Stimulated activated CD4-positive, alpha-beta T cell treated with anti-CD3 and anti-CD28 coated beads, Interleukin-2, amount 100 ng/mL, for 48 hours (primary cell): ENCODE measurements at places on chromosomes 1 and 21.

DNA sequence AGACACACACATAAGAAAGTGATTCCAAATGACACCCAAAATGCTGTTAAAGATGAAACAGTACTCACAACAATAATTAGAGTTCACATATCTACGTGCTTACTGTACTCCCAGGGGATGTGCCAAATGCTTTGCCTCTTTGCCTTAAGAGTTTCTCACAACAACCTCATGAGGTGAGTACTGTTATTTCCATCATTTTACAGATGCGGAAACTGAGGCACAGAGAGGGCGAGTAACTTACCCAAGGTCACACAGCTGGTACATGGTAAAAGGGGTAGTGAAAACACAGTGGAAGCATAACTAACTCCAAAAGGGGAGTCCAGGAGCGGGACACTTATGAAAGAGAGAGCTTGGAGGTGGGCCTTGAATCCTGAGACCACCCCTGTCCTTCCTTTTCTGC, 171.8 kb downstream of the ACTL8 start:
- no peak for DNase-seq

- no peak for DNase-seq
Measured at GRCh38 chr1:42952303-42953001, 6.2 kb downstream of the SLC2A1 start.

DNA sequence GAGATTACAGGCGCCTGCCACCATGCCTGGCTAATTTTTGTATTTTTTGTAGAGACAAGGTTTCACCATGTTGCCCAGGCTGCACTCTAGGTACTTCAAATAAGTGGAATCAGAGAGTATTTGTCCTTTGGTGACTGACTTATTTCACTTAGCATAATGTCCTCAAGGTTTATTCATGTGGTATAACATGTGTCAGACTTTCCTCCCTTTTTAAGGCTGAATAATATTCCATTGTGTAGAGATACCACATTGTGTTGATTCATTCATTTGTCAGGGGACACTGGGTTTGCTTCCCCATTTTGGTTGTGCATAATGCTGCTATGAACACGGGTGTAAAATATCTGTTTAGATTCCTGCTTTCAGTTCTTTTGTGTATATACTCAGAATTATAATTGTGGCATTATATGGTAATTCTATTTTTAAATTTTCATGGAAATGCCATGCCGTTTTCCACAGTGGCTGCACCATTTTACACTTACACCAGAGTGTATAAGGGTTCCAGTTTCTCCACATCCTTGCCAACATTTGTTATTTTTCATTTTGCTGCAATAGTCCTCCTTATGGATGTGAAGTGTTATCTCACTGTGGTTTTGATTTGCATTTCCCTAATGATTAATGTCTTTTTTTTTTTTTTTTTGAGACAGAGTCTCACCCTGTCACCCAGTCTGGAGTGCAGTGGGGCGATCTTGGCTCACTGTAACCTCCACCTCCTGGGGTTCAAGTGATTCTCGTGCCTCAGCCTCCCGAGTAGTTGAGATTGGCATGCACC, 35.1 kb downstream of the IL6R start:
- DNase-seq = no peak

DNA sequence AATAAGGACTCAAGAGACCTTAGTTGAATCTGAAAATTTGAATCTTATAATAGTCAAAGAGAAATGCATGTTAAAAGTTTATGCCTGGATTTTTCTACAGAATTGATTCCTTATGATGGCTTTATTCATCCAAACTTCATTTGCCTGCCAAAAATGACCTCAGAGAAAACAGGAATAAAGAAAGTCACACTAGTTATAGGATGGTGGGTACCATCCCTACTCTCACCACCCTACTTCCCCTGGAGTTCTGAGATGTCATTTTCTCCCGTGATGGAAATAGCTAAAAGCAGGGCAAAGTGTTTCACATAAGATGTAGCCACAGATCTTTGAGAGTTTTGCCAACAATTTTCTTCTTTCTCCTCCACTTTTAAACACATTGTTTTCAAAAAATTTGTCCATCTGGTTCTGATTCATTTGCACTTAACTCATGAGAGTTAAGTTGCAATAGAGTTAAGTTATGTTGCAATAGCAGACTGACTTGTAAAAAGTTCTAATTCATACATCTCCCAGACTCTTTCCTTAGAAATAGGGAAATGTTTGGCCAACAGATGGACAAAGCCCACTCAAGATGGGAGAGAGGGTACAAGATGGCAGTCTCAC, 384.6 kb downstream of the PLPP3 start:
- DNase-seq = no peak

GRCh38 chr1:84538599-84538998, 32.2 kb upstream of the GNG5 start:
- DNase-seq = no peak

- no peak for DNase-seq
Measured at GRCh38 chr1:235958021-235958420, 91.3 kb upstream of the LYST start.

- no peak for DNase-seq
Measured at GRCh38 chr1:1430114-1430982, 5.1 kb upstream of the VWA1 start.

DNA sequence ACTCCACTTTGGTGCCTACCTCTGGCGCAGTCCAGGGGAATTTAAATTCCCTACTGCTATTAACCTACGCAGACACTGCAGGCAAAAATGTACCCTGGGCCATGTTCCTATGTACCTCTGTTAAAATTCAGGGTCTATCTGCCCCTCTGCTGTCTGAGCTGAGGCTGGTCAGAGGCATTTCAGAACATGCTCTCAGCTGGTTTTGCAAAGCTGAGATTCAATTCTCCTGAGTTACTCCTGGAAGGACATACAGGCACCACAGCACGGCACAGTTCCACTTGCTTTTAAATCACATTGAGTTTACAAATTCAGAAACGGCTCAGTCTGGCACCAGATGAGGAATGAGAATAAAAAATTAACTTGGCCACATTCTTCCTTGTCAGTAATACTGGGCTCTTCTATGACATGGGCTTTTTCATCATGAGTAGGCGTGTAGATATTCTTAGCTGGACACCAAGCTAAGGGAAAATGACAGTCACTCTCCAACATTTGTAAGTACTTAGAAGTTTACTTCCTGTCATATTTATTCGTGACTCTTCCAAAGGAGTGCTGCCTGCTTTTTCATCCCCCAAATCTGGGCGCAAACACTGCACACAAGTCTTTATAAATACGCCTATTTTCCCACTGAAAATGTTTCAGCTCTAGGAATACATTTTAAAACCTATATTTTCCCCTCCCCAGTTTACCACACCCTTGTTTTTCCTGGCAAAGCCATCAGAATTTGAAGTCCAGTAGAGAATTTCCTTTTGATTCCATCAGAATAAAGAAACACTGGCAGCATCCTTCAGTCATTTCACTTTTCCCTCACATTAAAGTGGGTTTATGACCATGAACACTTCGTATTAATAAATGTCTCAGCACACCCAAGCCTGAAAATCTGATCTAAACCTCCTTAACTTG, 1.9 kb downstream of the C1orf198 start:
- DNase-seq = no peak

DNA sequence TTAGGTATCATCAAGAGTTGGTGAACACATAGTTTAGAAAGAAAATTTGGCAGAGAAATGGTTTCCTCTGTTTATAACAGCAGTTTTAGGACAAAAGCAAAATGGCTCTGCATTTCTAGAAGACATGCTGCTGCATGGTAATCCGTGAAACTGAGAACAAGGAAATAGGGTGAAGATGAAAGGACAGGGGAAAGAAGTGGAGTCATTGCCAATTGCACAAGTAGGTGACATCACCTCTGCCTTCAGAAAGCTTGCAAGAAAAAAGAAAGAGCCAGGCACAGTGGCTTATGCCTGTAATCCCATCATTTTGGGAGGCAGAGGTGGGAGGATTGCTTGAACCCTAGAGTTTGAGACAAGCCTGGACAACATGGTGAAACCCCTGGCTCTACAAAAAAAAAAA, 217.6 kb downstream of the LMX1A start:
- no peak for DNase-seq

GRCh38 chr1:77594366-77595112, 87.9 kb downstream of the ZZZ3 start:
- DNase-seq = no peak

- no peak for DNase-seq
Measured at GRCh38 chr1:220921971-220922635, 42.9 kb downstream of the HLX start.

DNA sequence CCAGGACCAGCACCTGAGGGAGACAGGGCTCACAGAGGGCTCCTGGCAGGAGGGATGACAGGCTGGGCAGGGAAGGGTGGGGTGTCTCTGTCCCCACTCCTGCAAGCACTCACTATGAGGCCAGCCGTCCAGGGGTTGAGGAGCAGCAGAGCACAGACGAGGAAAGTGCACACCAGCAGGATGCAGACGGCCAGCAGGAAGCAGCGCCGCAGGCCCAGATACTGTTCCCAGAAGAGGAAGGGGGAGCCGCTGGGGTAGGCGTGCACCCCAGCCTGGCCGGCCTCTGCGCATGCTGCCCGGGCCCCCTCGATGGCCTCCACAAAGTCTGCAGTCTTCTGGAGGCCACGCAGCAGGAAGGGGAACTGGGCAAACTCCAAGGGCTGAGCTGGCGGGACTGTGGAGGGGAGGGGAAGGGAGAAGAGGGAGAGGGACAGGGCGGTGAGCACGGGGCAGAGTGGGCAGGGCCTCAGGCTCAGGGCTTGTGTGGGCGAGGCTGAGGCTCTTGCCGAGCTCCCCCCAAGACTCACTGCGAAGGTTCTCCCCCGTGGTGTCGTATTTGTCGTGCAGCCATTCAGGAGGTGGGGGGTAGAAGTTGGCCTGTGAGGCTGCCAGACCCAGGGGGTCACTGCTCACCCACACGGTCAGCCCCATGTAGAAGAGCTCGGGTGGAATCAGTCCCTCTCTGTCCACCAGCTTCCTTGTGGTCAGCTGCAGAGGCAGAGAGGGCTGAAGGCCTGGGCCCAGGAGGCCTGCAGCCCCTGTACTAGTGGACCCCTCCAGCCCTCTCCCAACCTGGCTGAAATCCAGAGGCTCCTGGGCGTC, 16.5 kb downstream of the PTCH2 start:
- no peak for DNase-seq

DNA sequence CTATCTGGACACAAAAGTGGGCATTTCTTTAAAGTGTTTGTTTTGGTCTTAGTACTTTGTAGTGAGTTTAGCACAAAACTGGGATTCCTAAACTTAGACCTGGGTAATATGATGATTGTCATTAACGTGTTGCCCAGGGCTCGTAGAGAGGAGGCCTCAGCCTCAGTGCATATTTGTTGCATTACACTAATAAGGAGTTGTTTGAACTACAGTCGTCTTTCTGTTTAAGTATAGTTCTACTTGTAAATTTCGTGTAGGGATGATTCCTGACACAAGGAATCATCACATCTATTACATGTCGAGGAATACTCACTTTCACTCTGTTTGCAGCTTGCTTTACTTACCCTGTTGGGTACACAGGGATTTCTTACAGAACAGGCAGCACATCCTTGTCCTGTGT, 85.0 kb downstream of the PRDM2 start:
- no peak for DNase-seq

DNA sequence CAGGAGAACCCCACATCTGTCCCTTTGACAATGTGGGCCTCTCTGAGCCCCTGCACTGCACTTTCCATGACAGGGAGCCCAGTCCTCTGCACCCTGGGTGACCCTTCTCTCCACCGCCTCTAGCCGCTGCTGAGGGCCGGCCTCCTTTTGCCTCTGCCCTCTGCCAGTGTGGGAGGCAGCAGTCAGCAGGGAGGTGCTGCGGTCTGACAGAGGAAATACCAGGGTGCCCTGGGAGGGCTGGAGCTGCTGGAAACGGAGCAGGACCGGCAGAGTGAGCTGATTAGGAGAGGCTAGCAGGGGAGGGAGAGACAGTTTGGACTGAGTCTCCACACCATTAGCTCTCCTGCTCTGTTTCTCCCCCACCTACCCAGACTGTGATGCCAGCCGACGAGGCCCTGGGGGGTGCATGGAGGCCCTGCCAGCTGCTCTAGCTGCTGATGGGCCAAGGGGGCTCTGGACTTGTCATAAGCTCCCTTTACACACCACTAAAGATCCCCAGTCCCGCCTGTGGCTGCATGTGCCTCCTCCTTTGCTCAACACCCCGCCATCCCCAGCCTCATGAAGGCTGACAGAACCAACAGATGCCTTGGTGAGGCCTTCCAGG, 171.1 kb upstream of the KLHDC7A start:
- DNase-seq = no peak

DNA sequence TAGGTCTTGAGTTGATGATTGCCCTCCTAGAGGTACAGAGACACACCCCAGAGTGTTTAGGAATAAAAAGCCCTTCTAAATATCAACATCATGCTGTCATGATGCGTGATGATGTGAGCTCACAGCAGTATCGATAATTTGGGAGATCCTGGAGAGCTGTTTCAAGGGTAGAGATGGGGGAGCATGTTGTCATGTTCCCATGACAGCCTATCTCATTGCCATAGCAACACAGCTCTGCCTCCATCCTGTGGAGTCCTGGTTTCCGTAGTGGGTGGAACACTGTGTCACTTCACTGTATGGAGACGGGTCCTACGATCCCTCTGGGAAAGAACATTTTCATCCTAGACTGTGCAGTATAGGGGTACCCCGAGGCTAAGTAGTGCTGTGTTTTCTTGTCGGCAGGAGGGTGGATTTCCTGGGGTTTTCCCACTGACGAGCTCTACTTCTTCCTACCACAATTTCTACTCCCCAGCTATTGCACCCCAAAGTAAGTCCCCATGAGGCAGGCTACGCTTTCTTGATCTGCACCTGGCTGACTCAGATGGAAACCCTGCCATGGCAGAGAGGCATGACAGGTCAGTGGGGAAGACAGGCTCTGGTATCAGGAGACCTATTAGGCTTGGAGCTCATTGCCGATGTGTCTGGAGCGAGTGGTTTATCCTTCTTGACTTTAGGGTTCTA, 7.2 kb downstream of the KISS1 start:
- DNase-seq = no peak

GRCh38 chr1:85608851-85609250, 28.3 kb downstream of the CCN1 start:
- no peak for DNase-seq

DNA sequence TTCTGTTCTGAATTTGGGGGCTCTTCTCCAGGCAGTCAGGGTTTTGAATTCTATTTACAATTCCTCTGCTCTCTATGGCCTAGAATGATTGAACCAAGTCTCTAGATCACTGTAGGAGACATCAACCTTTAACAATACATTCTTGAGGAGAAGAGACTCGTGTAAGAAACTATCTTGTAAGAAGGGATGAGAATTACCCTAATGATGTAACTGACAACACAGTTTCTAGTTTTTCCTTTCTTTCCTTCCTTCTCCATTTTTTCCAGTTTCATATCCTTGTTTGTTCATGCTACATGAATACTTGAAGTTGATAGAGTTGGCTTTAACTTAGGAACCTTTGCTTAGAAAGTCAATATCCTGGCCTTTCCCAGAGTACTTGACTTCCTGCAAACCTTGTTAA, 1.3 kb upstream of the ATP1A1 start:
- DNase-seq = no peak

- no peak for DNase-seq
Measured at GRCh38 chr21:18384771-18385170, 18.8 kb downstream of the TMPRSS15 start.

DNA sequence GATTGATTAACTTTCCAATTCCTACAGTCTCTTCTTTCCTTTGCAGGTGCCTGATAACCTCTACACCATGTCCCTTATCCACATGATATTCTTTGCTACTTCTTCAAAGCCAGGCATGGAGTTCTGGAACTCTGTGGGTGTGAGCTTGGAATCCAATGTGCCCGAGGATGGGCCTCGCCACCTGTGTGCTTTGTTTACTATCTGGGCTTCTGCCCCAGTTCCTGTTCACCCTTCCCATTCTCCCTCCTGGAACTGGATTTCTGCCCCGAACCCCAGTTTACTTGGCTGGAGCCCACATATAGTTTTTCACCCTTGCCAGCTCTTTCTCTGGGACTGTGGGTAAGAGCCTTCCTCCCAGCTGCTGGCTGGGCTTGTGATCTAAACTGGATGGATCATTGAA, 75.2 kb upstream of the AK4 start:
- DNase-seq = no peak
